ENCODE measurements at places on chromosomes 2 and 18. TPM values are rescaled to one million over a fixed set of nuclear protein-coding genes. Genes with fewer than 3 reads are reported as not detected.

The LCT gene
- not detected for total RNA-seq

The EPHA4 gene
- total RNA-seq = 11.0 TPM

The MEP1B gene
- total RNA-seq = 0.11 TPM

The TCF7L1 gene
- total RNA-seq = 0.33 TPM

The ERBB4 gene
- total RNA-seq = not detected

All from placental epithelial cell (primary cell).